ENCODE measurements at places on chromosomes 7 and 10.

- DNase-seq = no peak
Observed at GRCh38 chr7:134761266-134761665, 18.2 kb upstream of the CALD1 start.

DNA sequence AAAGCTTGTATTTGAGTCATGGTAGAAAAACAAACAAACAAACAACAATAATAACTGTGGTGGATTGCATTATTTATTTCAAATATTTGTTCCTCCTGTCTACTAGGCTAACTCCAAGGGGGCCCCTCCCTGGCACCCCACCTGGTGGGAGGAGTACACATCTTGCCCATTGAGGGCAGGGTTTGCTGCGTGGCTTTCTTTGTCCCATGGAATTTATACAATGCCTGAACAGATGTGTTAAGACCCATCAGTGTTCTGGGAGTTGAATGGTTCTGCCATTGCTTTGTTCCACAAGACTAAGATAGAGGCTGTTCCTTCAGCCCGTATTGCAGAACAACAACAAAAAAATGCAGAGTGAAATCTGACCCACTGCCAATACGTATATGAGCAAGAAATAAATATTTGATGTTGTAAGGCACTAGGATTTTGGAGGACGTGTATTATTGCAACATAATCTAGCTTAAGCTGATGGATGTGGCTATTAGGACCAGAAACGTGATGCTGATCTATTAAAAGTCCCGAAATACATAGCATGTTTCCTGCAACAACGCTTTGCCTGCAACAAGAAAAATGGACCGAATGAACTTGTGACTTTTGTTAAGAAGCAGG is 119.1 kb upstream of the JCAD start:
- DNase-seq = no peak

- DNase-seq = no peak
Observed at GRCh38 chr10:43930777-43931176, 282.1 kb upstream of the ZNF32 start.

DNA sequence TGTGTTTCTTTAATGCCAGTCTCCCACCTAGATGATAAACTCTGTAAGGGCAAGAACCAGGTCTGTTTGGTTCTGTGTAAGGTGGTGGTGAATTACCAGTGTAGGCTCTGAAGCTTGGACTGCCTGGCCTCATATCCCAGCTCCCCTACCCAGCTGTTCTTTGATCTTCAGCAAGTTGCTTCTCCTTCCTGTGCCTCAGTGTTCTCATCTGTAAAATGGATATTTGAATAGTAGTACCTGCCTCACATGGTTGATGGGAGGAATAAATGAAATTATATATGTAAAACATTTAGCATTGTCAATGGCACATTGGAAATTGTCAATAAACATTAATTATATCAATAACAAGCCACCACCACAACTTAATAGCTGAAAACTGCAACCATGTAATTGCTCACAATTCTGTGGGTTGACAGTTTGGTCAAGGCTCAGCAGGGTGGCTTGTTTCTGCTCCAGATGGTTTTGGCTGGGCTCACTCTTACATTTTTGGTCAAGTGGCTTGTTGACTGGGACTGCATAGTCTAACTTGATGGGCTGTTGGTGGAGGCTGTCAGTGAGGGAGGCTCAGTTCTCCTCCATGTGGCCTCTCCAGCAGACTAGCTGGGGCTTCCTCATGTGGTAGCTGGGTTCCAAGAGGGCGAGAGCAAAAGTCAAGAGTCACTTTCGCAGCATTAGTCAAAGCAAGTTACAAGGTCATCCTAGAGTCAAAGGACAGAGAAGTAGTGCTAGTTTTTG is 84.5 kb upstream of the DUSP5 start:
- DNase-seq = no peak

DNA sequence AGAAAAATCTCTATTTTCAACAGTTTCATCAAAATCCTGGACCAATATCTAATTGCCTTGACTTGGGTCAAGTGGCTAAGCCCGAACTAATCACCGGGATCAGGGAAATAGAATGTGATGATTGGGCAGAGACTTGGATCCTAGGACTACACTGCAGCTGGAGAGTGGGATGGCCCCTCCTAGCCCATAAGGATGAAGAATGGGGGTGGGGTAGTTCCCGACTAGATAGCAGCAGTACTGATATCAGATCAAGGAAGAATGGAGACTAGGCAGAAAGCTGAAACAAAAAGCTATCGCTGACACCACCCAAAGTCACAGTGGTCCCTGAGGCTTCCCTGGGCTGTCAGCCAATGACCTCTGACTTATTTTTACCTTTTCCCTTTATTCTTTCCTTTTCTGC is 160.4 kb upstream of the PHYHIPL start:
- DNase-seq = no peak

DNA sequence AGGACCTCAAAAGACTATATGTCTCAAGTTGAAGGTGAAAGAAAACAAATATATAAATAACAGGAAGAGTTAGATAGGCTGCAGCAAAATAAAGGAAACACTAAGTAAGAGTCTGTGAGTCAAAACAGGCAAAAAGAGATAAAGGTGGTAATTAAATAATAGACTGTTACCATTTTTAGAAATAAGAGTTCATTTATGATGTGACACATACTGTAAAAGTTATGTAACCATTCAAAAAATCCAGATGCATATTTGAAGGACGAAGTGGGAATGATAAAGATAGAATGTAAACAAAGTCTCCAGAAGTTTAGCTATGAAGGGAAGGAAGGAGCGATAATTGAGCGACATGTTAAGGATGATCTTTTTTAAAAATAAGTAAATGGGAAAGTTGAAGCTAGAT is 50.5 kb downstream of the HECTD2 start:
- DNase-seq = no peak

- no peak for DNase-seq
Observed at GRCh38 chr10:11806706-11807105, 16.4 kb upstream of the PROSER2 start.

DNA sequence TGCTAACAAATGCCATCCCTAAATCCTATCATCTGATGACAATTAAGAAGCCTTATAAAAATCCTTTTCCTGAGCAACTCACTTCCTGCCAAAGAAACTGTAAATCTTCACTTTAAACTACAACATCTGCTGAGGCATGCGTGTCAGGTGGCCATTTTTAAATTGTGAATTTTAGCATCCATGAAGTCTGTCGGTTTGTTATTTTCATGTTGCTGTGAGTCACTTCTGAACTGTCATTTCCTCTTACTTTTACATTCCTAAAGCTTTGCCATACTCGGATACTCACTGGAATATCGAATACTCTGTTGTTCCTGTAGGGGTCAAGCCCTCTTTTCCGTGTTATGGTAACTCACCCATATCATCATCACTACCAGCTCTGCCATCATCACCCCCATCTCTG is 34.3 kb upstream of the TMEM26 start:
- no peak for DNase-seq

- no peak for DNase-seq
Observed at GRCh38 chr7:98314469-98314868, 33.0 kb downstream of the BRI3 start.

DNA sequence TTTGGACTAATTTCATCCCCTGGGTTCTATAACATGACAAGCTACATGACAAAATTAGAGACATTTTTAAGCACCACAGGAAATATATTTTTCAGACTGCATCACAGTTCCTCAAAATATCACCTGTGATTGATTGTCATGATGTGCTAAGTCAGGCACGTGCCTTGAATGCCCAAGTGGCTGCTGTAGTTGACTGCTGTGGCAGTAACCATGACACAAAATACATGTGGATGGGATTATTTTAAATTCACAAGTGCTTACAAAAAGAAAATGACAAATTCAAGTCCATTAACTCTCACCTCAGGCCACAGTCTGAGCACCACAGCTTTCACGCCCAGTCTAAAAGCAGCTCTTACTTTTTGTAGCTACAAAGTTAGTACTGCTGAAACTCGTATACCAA is 45.5 kb downstream of the TNPO3 start:
- DNase-seq = no peak

- DNase-seq = no peak
Observed at GRCh38 chr10:47230957-47231356, 69.0 kb upstream of the GDF10 start.

- no peak for DNase-seq
Observed at GRCh38 chr10:98610836-98611235, 164.1 kb upstream of the HPS1 start.

DNA sequence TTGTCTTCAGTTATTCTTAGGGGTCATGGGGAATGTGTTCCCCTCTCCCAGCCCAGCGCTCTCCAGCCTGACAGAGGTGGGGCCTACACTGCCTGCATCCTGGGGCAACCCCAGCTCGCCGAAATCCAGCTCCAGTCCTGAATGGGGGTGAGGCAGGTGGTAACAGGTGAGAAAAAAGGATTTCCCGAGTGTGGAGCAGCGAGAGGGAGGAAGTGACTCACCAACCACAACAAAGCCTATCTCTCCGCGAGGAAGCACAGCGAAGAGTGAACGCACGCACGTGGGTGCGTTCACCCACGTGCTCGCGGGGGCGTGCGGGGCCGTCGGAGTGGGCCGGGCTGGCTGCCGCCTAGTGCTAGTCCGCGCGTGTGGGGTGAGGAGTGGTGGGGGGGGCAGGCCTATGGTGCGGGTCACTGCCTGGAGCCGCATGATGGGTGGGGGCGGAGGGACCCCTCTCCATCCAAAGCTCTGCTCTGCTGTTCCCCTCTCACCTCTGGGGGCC is 855 bp upstream of the PALD1 start:
- no peak for DNase-seq

GRCh38 chr10:104016661-104017060 is 49.7 kb downstream of the SLK start:
- DNase-seq = no peak

DNA sequence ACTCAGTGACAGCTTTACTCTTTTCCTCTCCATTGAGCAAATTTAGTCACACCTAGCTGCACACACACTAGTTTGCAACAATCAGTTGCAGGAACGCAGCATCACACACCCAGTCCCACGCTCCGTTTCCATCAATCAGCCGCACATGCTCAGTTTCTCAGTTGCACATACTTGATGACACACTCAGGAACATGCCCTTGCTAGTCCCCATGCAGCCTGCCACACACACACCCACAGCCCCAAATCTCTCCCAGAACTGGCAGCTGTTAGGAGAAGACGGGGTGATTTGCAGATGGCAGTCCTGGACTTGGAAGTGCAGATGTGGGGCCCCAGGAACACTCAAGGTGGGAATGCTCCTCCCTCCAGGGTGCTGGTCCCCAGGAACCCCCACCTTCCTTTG is 7.7 kb downstream of the LBX1 start:
- DNase-seq = no peak

DNA sequence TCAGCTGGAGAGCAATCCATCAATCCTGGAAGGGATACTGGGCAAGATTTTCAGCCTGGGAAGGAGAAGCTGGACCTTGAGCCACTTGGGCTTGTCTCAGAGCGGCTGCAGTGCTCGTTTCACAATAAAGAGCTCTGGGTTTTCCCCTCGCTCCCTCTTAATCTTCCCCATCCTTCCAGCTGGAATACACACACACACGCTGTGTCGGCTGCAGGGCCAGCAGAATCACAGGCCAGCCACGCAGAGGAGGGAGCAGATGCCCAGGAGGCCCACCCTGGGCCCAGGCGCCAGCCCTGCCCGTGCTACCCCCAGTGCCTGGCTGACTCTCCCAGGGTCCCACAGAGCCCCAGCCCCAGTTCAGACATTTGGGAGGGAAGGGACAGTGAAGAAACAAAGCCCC is 255.1 kb downstream of the TNS3 start:
- no peak for DNase-seq

DNA sequence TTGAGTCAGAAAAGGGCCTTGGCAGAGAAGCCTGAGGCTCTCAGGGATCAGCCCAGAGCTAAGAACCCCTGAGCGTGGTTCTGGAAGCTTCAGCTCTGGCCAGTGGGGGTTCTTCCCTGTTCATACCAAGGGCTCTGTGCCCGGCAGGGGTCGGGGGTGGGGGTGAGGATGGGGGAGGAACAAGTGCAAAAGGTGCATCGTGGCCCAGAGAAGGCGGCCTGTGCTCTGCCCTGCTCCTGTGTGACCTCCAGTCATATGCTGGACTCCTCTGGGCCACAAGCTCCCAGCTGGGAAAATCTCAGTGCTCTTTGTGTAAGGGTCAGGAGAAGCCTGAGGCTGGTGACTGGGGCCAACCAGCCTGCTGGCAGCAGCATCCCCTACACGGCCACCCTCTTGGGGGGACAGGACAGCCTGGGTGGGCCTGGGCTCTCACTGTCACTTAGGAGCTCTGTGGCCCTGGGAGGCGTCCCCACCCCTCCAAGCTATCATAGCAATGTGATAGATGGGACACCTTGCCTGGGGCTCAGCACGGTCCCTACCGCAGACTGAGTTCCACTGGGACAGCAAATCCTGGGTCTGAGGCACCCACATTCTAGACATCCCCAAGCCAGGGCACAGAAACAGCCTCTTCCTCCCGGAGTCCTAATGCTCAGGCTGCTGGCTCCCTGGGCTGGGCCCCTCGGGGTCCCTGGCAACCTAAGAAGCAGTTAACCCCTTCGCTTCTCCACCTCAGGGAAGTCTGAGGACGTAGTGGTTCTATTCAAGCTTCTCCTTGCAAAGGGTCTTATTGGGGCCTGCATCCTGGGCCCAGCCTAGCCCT is 2.5 kb downstream of the MMRN2 start:
- DNase-seq = no peak

- no peak for DNase-seq
Observed at GRCh38 chr10:6045314-6045848, 16.8 kb downstream of the IL2RA start.

- no peak for DNase-seq
Observed at GRCh38 chr10:44824607-44825006, 86.5 kb upstream of the TMEM72 start.

- DNase-seq = no peak
Observed at GRCh38 chr10:126400641-126401040, 12.4 kb upstream of the ADAM12 start.

DNA sequence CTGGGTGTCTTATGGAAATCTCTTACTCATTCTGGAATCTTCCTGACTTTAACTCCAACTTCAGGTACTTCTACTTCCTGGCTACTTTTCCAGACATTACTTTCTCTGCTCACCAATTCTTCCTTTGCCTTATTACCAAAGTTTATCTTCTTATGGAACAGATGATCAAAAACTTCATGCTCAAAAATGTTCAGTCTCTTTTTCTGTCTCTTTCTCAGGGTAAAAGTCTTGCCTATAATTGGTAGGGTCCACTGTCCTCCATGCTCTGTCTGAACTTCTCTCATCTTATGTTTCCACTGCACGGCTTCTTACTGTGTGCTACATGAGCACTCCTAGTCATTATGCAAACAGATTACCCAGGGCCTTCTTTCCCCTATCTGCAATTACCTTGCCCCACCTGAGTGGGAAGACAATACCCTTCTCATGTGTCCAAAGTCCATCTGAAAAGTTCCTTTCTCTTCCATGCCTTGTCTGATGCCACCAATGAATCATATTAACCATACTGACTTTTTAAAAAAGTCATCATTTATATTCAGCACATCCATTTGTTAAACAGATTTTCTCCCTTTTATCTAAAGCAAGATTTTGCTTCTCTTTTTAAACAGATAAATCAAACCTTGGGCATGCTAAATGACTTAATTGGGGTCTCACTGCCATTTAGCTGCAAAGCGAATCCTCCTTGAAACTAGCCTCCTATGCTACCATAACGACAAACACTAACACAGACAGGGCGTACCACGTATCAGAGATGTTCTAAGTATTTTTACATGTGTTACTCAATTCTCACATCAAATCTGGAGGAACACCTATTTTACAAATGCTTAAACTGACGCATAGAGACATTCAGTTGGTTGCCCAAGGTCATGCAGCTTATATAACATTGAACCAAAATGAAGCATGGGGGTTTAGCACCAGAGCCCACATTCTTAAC is 48.8 kb downstream of the SEMA3C start:
- no peak for DNase-seq
